ENCODE measurements at places on chromosomes 7 and 10. TPM values are rescaled to one million over a fixed set of nuclear protein-coding genes. Genes with fewer than 3 reads are reported as not detected.

ASIC3 gene
- 15.7 TPM for total RNA-seq

BRAF gene
- 51.7 TPM for total RNA-seq

ZNF316 gene
- 24.6 TPM for total RNA-seq

ABCB4 gene
- 0.07 TPM for total RNA-seq

FEZF1 gene
- not detected for total RNA-seq

CCSER2 gene
- total RNA-seq: 93.7 TPM

WIPF3 gene
- total RNA-seq: not detected

PNLIPRP2 gene
- total RNA-seq: not detected

PPP1R3A gene
- not detected for total RNA-seq

NKX1-2 gene
- not detected for total RNA-seq

DNA sequence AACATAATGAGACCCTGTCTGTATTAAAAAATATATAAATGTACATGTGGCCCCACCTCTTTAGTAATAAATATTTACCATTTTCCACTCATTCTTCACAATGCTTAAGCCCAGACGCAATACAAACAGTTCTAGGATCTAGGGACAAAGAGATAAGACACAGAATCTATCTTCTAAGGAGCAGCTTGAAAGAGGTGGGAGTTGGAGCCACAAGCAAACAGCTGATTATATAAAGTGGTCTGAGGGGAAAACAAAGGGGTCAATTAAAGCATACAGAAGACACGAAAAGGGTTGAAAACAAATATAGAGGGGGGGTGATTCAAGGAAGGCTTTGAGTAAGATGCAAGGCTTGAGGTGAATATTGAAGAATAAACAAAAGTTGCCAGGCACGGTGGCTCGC is 43.1 kb downstream of the UBE2H start:
- H3K36me3 ChIP-seq: peaks cover 4% of the 10 kb centered on the region
- H3K27ac ChIP-seq: no peak overlapping the region
- no peak overlapping the region for H3K4me3 ChIP-seq

- no peak overlapping the region for H3K4me3 ChIP-seq
- peaks cover 1% of the 10 kb centered on the region for H3K36me3 ChIP-seq
- DNase-seq: no peak
- no peak overlapping the region for H3K27ac ChIP-seq
- peaks cover 16% of the 10 kb centered on the region for H3K27me3 ChIP-seq
- H3K4me1 ChIP-seq: peaks cover 7% of the 10 kb centered on the region
Observed at GRCh38 chr7:55140221-55140940, 121.6 kb downstream of the EGFR start.

DNA sequence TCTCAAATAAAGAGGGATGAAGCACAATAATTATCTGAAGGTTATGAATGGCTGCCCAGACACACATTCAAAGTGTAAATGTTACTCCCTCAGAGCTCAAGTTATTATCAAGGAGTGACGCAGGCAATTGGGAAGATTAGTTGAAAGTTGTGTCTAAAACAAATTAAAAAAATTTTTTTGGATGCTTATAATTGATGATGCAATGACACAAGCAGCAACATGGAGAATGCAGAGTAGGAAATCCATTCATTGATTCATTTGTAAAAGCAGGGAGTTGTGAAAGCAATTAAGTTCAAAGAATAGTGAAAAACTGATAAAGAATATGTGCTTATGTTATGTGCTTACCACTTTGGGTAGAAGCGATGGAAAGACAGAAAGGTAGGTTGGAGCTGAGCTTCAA is 120.4 kb downstream of the CDK6 start:
- H3K36me3 ChIP-seq: peaks cover 15% of the 10 kb centered on the region
- H3K4me3 ChIP-seq: no peak overlapping the region
- no peak for DNase-seq
- H3K27ac ChIP-seq: peak overlapping the region; percentile 12
- H3K4me1 ChIP-seq: peaks cover 73% of the 10 kb centered on the region

- DNase-seq: peak; percentile 21
- no peaks in the 10 kb centered on the region for H3K36me3 ChIP-seq
- peaks cover 39% of the 10 kb centered on the region for H3K4me1 ChIP-seq
- H3K27me3 ChIP-seq: no peaks in the 10 kb centered on the region
- H3K4me3 ChIP-seq: peak overlapping the region; percentile 57
Observed at GRCh38 chr7:152336754-152337368, 98.9 kb downstream of the KMT2C start.

DNA sequence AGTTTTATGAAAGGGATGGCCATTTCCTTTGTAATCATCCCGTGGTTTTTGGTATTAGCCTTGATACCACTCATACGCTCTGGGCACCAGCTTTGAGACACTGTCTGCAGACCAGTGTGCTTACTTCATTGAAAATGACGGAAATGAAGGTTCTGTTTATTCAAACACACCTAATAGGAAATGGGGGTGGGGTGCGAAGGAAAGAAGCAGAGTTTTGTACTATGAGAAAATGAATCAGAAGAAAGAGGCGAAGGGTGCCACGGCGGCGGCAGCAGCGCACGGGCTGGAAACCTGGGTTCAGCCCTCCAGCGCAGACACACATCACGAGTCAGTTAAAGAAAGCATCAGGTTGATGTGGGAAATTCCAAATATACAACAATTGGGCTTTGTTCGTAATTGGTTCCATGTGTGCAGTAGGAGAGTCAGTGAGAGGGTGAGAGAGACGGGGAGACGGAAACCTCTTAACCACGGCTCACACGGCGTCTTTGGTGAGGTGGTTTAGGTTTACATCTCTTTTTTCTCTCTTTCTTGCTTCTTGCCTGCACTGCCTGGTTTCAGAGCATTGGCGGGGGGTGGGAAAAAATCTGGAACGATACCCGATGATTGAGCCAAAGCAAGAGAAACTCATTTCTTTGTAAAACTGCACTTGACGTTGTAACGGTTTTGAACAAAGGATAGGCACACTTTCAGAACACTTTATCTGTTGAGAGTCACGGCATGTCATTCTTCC is 321.2 kb downstream of the FRMD4A start:
- H3K4me3 ChIP-seq: peak overlapping the region; percentile 88
- H3K27me3 ChIP-seq: peaks cover 23% of the 10 kb centered on the region
- H3K36me3 ChIP-seq: no peaks in the 10 kb centered on the region
- peak overlapping the region; percentile 81 for H3K27ac ChIP-seq
- peak; percentile 72 for DNase-seq

- H3K36me3 ChIP-seq: peaks cover 2% of the 10 kb centered on the region
- H3K4me3 ChIP-seq: peak overlapping the region; percentile 60
- peaks cover 32% of the 10 kb centered on the region for H3K4me1 ChIP-seq
- no peaks in the 10 kb centered on the region for H3K27me3 ChIP-seq
Observed at GRCh38 chr10:132637477-132638129, 100.0 kb downstream of the INPP5A start.

DNA sequence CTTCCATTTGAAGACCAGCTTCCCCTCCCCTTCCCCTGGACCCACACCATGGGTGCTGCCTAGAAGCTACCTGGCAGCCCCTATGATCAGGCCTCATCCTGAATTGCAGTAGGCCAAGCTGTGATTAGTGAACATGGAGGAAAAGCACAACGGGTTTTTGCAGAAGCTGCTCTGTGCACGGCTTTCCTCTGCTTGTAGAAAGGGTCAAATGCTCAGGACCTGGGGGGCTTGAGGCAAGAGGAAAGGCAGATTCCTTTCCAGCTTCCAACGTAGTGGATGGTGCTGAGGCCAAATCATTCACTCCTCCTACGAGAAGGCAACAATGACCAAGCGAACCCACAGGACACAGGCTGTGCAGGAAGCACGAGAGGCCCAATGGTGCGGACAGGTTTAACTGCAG is 410.3 kb upstream of the SHH start:
- H3K4me1 ChIP-seq: no peaks in the 10 kb centered on the region
- no peaks in the 10 kb centered on the region for H3K27me3 ChIP-seq
- DNase-seq: no peak
- H3K4me3 ChIP-seq: no peak overlapping the region

GRCh38 chr7:120783273-120783672 is 74.7 kb downstream of the TSPAN12 start:
- DNase-seq: no peak
- H3K27me3 ChIP-seq: peaks cover 19% of the 10 kb centered on the region
- H3K4me3 ChIP-seq: no peak overlapping the region
- H3K27ac ChIP-seq: no peak overlapping the region

DNA sequence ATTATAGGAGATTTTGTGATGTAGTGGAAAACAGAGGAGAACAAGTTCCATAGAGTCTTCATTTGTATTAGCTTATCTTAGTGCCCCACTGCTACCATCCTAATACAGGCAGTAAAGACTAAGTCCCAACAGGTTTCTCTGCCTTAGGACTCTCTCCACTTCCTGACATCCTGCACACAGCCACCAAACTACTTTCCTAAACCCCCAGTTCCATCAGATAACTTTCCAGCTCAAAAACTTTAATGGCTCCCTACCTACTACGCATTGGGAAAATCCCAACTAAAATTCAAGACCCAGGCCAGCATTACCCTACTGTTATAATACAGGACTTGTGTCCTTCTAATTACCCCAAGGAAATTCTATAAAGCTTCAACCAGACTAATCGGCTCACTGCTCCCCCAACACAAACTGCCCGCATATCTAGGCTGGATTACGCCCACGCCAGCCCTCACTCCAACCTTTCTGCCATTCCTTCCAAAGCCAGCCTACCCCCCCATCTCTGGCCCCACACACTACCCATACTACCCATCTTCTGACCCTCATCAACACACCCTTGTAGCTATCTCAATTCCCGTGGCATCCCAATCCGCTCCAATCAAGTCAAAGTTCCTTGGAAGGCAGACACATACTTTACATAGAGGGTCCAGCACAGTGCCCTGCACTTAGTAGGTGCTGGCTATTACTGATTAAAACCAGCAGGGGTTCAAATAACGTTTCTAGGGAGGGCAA is 1.4 kb downstream of the IDE start:
- peak overlapping the region; percentile 82 for H3K4me3 ChIP-seq
- H3K36me3 ChIP-seq: peaks cover 4% of the 10 kb centered on the region
- DNase-seq: no peak
- peaks cover 48% of the 10 kb centered on the region for H3K4me1 ChIP-seq
- H3K27ac ChIP-seq: peak overlapping the region; percentile 36

- no peak for DNase-seq
- H3K4me3 ChIP-seq: no peak overlapping the region
- peaks cover 4% of the 10 kb centered on the region for H3K36me3 ChIP-seq
- no peaks in the 10 kb centered on the region for H3K27me3 ChIP-seq
- no peak overlapping the region for H3K27ac ChIP-seq
Observed at GRCh38 chr7:66330961-66331360, 125.8 kb downstream of the TPST1 start.

DNA sequence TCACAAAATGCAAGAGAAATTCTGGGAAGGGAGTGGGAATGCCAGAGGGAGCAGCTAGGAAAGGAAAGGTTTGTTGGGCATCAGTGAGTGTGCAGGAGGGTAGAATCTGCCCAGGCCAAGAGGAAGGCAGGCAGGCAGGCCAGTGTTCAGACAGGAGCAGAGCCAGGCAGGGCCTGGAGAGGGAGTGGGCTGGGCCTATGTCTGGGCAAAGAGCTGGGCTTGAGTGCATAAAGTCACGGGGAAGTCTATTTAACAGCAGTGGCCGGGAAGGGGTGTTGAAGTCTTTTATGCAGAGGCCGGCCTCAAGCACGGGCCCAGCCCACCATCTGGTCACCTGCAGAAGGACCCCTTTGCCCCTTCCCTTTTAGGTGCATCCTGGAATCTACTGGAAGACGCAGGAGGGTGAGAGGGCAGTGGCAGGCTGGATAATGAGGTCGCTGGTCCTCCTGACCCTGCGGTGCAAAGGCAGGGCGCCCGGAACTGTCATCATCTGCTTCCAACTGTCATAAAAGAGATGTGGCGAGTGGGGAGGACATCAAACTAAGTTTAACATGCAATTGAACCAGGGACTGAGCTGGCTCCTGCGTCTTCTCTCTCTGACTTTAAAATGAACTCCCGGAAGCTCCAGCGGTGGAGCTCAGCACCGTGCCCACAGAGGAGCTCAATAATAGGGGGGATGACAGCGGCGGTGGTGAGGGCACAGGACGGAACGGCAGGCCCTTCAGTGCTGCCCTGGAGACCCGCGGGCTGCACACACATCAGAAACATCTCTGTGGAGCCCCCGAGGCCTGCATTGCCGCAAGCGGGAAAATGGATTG is 29.5 kb downstream of the CARD11 start:
- peaks cover 37% of the 10 kb centered on the region for H3K4me1 ChIP-seq
- H3K36me3 ChIP-seq: peaks cover 1% of the 10 kb centered on the region
- DNase-seq: no peak
- no peaks in the 10 kb centered on the region for H3K27me3 ChIP-seq

DNA sequence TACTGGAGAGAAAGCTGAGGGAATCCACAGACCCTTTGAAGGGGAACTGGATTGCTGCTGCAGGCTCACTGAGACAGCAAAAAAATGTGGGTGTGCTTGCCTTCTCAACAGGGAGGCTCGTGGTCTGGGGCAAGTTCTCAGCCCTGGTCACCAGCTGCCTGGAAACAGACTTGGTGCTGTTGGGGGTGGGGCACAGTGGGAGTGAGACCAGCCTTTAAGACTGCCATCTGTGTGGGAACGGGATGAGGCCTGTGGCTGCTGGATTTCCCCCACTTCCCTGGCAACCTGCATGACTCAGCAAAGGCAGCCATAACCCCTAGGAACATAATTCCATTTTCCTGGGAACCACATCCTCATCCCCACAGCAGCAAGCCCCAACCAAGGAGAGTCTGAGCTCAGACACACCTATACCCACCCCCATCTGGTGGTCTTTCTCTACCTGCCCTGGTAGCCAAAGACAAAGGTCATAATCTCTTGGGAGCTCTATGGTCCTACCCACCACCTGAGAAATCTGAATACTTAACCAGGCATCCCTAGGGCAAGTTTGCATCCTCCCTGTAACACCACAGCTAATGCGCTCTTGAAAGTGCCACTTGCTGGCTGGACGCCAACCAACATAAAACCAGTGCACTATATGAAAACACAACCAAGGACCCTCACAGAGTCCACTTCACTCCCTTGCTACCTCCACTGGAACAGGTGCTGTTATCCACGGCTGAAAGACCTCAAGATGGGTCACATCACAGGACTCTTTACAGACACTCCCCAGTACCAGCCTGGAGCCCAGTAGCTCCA is 45.0 kb upstream of the TFEC start:
- H3K4me3 ChIP-seq: no peak overlapping the region
- H3K36me3 ChIP-seq: no peaks in the 10 kb centered on the region
- no peak overlapping the region for H3K27ac ChIP-seq
- no peak for DNase-seq
- no peaks in the 10 kb centered on the region for H3K27me3 ChIP-seq

- H3K27ac ChIP-seq: no peak overlapping the region
- no peak for DNase-seq
- peaks cover 14% of the 10 kb centered on the region for H3K27me3 ChIP-seq
- H3K36me3 ChIP-seq: no peaks in the 10 kb centered on the region
- peaks cover 4% of the 10 kb centered on the region for H3K4me1 ChIP-seq
Observed at GRCh38 chr7:28575241-28575643, 162.9 kb downstream of the CREB5 start.

DNA sequence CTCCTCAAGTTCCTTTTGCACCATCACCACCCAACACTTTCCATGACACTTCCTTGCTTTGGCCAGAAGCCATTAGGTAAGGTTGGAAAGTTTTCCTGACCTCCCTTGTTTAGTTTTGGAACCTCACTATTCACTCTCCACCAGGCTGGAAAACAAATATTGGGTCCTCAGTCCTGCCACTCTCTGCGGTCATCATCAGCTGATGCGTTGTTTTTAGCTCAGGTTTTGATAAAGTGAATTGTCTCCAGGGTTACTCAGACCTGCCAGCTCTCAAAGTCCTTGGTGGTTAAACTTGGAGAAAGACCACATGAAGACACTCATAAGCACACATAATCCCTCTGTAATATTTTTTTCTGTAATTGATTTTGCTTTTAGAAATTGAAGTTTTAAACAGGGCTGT is 55.5 kb downstream of the CCDC186 start:
- no peak overlapping the region for H3K4me3 ChIP-seq
- no peaks in the 10 kb centered on the region for H3K36me3 ChIP-seq
- DNase-seq: no peak
- H3K27ac ChIP-seq: no peak overlapping the region
- peaks cover 26% of the 10 kb centered on the region for H3K27me3 ChIP-seq

Measured in activated T-cell treated with anti-CD3 and anti-CD28 coated beads, Interleukin-2, amount 50 U/mL, for 72 hours (primary cell).